ENCODE measurements at places on chromosomes 11 and 22.
A peak's percentile ranks its signal among the peaks of the same experiment; 100 is the strongest.

DNA sequence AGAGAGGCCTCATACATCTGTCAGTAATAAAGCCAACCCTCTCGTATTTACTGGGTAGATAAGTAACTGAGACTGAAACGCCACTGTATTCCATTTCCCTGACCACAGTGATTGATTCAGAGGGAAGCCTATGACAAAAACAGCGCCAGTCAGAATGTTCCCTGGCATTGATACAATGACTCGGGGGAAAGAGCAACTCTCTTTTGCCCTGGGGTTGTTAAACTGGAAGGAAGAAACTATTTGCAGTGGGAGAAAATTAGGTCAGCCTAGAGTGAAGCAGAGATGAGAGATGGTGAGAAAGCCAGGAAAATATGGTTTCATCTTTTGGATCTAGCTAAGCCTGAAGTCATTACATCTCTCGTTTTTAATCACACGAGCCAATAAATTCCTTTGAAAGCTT is 48.6 kb upstream of the RBFOX2 start:
- no peak for DNase-seq

DNA sequence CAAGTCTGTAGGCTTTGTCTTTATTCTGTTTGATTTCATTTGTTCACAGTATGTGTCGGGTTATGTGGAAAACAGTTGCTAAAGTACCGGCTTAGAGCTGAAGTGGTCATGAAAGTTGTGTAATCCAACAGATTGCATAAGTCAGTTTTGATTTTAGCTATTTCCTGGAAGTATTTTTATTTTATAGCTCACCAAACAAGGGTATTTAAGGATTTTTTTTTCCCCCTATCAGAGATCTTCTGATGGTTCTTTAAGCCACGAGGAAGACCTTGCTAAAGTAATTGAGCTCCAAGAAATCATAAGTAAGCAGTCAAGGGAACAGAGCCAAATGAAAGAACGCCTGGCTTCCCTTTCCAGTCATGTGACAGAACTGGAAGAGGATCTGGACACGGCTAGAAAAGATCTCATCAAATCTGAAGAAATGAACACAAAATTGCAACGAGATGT is 55.9 kb downstream of the PPFIA1 start:
- DNase-seq: peak; percentile 35

- no peak for DNase-seq
Measured at GRCh38 chr11:70324376-70325115, 54.1 kb downstream of the PPFIA1 start.

GRCh38 chr11:47189100-47189834 is 3.0 kb upstream of the PACSIN3 start:
- peak; percentile 37 for DNase-seq

- DNase-seq: no peak
Measured at GRCh38 chr22:23279781-23280180, 99.5 kb downstream of the BCR start.

DNA sequence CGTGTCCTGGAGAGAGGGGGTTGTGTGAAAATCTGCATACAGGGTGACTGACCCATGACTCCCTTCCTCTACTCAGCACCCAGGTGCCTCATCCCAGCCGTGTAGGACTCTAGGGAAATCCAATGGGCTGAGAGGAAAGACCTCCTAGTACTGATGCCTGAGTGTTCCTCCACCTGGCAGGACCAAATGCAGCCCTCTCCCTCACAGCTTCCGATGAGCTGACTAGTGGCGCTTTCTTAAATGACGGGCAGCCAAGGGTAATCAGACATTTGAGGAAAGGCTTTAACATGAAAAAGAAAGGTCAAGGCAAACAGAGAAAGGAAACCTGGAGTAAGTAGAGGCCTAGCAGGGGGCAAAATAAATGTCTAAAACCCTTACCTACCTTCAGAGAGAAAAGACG is 5.0 kb upstream of the KCNJ1 start:
- DNase-seq: no peak

GRCh38 chr22:44889255-44889878 is 120.4 kb downstream of the PHF21B start:
- DNase-seq: peak; percentile 6

- DNase-seq: peak; percentile 90
Measured at GRCh38 chr11:6251120-6251733, 8.4 kb upstream of the CCKBR start.

GRCh38 chr11:114167771-114168448 is 108.4 kb downstream of the ZBTB16 start:
- no peak for DNase-seq

DNA sequence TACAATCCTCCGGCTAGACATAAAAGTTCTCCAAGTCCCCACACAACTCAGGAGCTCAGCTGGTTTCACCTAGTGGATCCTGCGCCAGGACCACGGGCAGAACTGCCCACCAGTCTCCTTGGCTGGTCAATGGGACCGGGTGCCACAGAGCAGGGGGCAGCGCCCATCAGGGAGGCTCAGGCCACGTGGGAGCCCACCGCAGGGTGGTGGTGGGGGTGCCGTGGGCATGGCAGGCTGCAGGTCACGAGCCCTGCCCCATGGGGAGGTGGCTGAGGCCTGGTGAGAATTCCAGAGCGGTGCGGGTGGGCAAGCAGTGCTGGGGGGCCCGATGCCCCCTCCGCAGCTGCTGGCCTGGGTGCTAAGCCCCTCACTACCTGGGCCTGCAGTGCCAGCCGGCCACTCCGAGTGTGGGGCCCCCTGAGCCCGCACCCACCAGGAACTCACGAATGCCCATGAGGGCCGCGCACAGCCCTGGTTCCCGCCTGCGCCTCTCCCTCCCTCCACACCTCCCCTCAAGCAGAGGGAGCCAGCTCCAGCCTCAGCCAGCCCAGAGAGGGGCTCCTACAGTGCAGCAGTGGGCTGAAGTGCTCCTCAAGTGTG is 1091.9 kb upstream of the TENM4 start:
- no peak for DNase-seq

- DNase-seq: no peak
Measured at GRCh38 chr11:87740968-87741367, 434.3 kb downstream of the RAB38 start.

- DNase-seq: peak; percentile 42
Measured at GRCh38 chr22:43013355-43014315, 1.3 kb downstream of the PACSIN2 start.

DNA sequence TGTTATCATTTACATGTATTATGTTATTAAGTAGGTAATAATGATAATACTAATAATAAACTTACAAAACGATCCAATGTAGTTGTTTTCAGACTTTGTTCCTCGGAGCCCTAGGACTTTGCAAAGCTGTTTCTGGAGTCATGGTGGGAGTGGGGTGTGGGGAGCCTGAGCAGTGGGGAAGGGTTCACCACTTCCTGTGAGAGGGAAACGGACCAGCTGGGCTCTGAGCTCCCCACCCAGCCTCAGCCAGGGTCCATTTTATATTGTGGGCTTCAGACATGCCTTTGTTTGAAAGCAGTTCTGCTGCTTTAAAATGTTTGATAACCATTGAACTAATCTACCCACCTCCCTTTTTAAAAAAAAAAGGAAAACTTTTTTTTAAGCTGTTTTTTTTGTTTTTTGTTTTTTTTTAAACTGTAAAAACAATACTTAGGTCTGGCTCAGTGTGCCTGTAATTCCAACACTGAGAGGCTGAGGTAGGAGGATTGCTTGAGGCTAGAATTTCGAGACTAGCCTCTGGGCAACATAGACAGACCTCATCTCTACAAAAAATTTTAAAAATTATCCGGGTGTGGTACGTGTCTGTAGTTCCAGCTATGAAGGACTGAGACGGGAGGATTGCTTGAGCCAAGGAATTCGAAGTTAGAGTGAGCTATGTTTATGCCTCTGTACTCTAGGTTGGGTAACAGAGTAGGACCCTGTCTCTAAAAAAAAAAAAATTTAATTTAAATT is 7.0 kb downstream of the SERPING1 start:
- DNase-seq: no peak

- peak; percentile 95 for DNase-seq
Measured at GRCh38 chr22:26512149-26512793, at the start of gene TFIP11. Gene TFIP11, minus strand, starts transcription at chr22:26512473. Its CDS starts 2,201 bp downstream, at chr22:26510272.

DNA sequence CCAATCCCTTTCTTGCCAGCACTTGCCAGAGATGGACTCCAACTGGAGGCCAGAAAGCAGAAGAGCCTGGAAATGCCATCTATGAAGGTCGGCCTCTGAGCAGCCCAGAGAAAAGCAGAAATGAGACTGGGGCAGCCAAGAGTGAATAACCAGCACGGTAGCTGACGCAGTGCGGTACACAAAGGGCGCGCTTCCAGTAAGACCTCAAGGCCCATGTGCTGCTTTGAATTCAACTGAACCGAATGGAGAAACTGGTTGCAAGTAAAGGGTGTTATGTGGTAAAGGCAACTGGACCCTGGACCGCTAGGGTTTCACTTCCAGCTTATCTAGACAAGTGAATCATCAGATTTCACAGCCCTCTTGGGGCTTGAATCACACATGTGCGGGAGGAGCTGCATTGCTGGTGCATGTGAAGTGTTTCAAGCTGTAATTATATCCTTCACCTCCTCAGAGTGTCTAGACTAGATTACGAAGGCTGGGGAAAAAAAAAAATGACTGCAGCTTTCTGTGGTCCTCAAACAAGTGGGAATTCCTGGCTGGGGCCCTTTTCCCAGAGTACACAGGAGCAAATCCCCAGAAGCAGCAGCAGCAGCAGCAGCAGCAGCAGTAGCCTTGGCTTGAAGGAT is 128.9 kb downstream of the CCDC34 start:
- no peak for DNase-seq

- DNase-seq: no peak
Measured at GRCh38 chr11:134557571-134558257, 145.7 kb upstream of the B3GAT1 start.

DNA sequence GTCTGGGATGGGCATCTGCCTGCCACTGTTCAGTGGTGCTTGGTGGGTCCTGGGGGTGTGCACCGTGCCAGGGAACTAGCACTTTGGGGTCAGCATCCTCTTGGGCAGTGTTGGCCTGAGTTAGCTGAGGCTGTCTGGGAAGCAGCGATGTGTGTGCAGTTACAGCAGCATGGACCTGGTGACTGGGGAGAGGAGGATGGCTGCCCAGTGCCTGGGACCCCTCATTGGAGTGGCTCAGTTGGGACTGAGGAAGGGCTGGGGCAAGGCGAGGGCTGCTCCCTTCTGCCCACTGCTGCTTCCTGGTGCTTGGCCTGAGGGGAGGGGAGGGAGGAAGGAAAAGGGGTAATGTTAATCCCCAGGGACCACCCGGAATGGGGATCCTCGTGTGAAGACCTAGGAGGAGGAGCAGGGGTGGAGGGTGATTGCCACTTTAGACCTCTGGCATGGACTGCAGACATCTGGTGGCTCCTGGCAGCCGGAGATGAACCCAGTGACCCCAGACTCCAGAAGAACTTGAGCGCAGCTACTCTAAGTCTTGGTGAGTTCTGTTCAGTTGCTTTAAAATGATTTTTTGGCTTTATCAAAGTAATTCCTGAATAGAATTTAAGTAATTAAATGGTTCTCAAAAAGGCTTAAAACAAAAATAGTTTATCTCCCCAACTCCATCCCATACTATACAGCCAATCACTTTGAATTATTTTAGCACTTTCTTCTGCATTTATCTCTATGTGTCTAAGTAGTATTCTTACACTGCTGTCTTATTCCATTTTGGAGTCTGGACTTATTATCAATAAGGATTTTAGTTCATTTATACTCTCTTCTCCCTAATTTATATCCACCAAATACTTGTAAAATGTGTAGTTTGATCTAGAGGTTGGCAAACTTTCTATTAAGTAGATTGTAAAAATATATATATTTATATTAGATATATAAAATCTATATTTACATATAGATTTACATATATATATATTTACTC is 15.4 kb upstream of the TMEM191C start:
- DNase-seq: no peak

DNA sequence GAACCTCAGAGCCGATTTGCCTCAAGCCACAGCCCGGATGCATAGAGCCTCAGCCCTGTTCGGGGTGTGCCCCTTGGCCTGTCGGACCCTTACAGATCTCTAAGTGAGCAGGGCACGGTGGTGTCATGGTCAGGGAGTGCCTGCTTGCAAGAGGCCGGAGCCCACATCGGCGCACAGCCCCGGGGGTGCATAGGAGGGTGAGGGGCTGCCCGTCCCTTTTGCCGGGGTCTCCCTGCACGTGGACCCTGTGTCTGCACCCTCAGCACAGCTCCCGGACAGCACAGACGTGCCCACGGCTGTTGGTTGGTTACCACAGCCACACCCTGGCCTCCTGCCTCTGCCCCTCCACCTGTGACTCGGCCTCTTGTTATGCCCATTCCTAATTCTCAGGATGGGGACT is 6.5 kb downstream of the RAB36 start:
- no peak for DNase-seq

DNA sequence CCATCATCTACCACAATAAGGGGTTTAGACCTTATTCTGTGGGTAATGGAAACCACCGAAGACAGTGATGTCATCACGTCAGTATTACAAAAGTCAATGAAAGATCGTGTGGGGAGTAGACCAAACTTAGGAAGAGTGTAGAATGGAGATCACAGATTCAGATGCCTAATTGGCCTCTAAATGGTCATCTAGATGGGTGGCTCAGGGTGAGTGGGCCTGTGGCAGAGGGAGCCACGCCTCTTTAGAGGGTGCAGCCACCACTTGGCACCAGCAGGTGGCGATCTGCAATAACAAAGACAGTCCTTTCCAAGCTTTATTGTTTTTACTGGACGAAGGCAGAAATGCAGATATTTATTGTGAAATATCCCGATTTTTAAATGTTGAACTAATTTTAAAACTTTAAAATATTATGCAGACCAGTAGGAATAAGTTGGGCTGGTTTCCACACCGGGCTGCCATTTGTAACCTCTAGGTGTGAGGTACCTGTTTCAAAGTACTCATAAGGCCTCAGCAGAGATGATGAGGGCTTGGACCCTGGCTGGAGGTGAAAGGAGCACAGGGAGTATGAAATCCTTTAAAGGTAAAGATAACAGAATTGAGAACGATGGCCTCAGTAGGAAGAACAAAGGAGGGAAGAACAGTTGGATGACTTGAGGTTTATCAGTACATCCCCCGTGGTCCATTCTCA is 222.0 kb downstream of the DBX1 start:
- DNase-seq: peak; percentile 43

- no peak for DNase-seq
Measured at GRCh38 chr22:30830907-30831306, 136.2 kb downstream of the OSBP2 start.

DNA sequence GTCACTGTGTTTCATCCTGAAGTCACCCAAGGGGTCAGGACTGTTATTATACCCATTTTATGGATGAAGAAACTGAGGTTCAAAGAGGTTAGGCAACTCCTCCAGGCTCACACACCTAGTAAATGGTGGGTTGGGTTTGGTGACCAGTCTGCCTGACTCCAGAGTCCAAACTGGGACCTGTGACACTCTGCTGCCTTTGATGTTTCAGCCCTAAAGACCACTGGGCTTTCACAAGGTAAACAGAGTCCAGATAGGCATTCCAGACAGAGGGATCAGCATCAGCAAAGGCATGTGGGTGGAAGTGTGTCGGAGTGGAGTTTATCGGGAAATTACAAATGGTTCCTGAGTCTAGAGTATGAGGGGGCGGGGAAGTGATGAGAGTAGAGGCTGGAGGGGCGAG is 38.5 kb downstream of the MICAL2 start:
- no peak for DNase-seq

DNA sequence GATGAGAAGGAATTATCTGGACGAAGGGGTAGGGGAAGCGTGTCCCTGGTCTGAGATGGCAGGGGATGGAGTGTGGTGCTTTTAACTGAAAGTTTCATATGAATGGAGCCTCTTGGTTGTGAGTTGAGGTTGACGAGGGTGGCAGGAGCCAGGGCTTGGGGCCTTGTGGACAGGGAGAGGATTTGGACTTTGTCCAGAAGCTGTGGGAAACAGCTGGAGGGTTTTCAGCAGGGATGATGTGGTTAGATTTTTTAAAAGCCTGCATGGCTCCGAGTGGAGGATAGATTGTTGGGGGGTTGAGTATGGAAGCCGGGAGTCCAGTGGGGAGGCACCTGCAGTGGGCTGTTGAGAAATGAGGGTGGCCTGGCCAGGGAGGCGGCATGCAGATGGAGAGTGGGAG is 24.8 kb downstream of the MYO7A start:
- no peak for DNase-seq
